ENCODE measurements at places on chromosomes 12 and 14.

GRCh38 chr14:32327255-32327961, 1.7 kb upstream of the AKAP6 start:
- DNase-seq: no peak

DNA sequence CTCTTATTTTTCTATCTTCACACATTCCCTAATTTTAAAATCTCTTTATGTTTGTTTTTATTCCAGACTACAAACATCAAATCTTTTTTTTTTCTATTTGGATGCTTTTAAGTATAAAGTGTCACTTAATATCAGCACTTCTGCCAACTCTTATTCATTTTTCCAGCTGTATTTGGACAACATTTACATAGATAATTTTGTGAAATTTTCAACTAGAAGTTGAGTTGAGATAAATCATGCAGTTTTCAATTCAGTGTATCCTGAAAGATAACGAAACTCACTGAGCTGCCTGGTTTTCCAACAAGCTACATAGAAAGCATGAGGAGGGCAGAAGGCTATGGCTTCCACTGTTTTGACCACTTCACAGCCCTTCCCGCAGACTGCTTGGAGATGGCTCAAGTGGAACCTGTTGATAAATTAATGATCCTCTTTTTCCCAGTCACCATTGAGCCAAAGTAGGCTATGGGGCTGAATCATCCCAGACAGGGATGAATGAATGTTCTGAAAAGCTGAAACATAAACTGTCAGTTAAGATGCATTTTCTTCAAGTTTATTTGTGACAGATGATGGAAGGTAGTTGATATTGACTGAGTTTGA, 213.9 kb downstream of the RAD51B start:
- no peak for DNase-seq

DNA sequence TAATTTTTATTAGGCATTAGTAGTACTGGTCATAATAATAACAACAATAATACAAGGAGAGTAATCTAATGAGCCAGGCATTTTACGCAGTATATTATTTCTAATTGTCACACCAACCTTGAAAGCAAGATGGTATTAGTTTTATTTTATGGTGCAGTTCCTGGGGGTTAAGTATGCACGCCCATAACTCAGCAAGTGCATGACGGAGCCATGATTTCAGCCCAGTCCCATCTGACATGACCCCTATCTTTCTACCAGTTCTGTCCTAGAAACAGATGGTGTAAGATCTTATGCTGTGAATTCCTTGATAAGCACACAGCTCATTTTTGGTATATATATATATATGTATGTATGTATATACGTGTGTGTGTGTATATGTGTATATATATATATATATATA, 106.0 kb downstream of the AEBP2 start:
- no peak for DNase-seq

- no peak for DNase-seq
Measured at GRCh38 chr14:34003691-34004090, 52.8 kb upstream of the EGLN3 start.

- no peak for DNase-seq
Measured at GRCh38 chr12:43361031-43361710, 190.8 kb downstream of the ADAMTS20 start.

DNA sequence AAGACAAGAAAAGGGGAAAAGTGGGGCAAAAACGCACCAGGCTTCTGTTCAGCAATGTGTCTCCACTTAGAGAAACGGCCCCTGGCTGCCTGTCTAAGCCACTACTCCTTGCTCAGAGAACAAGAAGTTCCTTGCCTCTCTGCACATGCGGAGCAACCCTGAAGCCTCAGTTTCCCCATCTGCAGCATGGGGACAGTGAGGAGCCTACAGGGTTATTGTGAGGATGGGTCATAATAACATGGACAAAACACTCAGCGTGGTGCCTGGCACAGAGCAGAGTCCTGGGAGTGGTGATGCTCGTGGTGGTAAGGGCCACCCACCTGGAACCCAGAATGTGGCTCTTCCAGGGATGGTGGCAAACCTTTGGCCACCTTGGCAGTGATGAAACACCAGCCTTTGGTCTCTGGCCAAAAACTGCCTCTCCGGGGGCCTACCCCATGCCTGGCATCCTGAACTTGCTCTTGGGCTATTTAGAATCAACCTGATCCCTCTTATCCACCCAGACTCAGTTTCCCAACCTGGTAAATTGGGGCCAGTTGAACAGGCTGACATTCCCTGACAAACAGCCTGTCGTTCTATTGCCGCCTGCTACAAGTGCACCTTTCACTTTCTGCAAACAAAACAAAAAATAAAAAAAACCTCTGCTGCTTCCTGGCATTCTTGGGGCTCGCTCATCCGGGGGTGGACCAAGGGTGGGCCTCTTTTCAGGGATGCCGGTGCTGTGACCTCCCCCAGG, 56.5 kb upstream of the DLK1 start:
- no peak for DNase-seq

DNA sequence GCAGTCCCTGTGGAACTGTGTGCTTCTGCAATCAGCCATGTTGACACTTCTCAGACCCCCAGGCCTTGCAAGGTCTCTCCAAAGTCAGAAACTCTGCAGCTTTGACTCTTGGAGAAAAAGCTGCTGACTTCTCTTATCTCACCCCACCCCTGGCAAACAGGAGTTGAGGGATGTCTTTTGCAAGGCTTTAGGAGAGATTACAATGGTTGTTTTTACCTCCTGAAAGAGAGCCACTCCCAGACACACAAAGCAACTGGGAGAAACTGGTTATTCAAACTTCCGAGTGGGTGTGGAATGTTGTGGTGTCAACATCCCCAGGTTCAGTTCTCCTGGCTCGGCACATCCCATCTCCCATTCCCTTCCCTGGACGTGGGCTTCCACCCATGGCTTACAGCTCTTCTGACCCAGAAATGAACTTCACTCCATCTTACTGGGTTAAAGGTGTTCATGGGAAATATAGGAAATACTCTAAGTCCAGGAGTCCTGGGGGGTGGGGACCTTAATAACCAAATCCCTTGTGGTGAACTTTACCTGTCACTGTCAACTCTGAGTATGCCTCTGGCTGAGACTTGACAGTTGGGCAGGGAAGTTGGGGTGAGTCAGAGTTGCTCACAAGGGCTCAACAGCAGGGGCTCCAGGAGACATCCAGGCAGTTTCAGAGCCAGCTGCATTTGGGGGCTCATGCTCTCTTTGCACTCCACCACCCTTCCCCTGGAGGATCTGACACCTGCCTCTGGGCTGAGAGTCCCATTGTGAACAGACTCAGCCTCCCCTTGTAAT, 41.9 kb downstream of the CCDC177 start:
- DNase-seq: no peak

GRCh38 chr14:51674294-51675002, 22.7 kb downstream of the FRMD6 start:
- no peak for DNase-seq

- no peak for DNase-seq
Measured at GRCh38 chr14:97298736-97299135, 501.6 kb downstream of the VRK1 start.

DNA sequence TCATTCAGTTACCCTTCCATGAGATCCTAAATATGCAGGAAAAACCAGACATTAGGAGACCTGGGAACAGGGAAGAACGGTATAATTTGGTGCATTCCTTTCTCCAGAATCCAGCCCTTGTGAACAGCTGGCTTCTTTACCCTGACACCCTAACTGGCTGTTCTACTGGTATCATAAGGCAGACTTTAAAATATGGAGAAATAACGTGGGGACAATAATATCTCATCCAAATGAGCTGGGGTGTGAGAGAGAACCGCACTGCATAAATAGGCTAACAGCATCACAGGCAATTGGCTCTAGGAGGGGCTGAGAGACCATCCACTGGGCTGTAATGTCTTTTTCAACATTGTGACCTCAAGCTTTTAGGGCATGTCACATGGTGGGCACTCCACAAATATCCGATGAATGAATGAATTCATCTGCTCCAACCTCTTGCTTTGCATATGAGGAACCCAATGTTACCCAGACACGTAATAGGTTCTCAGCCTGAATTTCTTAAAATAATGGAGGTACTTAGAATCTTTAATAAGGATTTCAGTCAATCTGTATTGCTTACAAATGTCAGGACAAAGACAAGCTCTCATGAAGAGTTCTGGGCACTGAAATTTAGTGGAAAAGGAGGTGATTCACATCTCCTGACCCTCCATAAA, 157.9 kb downstream of the SAMD4A start:
- no peak for DNase-seq

DNA sequence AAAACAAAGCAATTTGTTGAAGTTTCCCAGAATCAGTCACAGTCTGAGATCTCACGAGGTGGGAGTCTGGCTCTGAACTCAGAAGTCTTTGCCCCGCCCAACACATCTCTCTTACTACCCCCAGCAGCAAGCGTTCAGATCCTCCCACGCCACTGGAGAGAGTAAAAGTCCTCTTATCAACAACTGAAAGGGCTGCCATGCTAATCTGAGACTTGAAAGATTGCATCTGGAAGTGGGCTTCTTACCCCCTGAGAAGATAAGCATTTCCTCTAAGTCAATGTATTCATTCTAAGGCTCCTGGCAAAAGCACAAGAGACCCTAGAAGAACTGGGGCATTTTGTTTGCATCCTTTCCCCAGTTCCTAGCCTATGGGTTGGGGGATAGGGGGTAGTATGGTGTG, 34.1 kb upstream of the STON2 start:
- DNase-seq: no peak

DNA sequence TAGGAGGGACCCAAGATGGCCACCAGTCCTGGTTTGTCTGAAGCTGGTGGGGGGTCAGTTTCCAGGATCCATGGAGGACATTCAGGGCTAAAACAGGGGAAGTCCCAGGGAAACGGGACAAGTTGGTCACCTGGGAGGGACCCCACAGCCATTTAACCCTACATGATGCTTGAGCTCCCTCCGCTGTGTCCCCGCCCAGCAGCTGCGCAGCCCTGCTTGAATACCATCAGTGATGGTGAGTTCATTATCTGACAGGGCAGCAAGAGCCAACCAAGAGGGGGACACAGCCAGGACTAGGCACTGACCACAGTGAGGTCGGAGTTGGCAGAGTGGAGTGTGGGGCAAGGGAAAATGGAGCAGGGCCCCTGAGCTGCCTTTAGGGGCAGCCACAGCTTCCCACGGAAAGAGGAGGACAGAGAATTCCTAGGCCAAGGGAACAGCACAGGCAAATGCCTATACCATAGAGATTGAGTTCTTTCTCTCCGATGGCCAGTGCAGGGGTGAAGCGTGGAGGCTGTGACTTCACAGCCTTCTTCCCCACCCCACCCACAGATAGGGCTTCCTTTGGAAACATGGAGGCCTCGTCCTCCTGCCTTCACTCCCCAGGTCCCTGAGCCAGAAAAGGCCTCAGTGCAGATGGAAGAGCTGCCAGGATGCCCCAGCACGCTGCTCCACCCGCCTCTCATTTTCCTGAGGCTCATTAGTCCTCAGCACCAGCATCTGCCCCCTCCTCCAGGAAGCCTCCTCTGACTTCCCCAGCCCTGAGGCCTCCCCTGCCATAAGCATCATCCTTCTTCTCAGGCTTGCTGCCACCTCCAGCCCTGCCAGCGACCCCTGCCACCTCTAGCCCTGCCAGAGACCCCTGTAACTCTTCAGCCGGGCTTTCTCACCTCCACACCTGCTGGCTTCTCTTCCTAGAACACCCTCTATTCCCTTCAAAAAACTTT, 51.4 kb downstream of the CYP46A1 start:
- no peak for DNase-seq

GRCh38 chr12:94790825-94791224, 140.5 kb upstream of the TMCC3 start:
- no peak for DNase-seq

DNA sequence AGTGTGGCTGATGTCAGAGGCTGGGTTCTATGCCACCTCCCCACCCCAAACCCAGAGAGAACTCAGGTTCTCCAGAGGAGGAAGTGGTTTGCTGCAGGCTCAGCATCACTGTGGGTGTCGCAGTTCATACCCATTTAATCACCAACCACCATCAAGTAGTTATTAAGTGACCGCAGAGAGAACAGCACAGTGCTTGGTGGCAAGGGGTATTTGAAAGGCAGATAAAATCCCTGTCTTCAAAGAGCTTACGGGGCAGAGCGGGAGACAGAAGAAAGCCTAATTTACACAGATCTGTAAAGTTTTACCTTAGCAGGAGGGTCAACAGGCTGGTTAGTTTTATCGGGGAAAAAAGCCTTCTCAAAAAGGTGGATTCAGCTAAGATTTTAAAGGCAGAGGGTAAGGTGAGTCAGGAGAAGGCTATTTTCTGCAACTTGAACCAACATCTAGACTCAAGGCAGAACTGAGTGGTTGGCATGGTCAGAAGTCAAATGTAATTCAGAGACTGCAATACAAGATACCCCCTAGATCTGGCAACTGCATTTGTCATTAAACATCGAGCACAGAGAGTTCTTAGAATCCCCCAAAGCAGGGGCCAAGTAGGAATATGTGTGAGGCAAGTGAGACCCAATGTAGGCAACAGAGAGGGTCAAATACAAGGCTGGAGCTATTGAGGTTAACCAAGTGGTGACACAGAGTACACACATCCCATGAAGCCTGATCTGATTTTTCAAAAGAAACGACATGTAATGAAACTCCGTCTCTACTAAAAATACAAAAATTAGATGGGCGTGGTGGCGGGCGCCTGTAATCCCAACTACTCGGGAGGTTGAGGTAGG, 13.2 kb downstream of the PXN start:
- DNase-seq: no peak

DNA sequence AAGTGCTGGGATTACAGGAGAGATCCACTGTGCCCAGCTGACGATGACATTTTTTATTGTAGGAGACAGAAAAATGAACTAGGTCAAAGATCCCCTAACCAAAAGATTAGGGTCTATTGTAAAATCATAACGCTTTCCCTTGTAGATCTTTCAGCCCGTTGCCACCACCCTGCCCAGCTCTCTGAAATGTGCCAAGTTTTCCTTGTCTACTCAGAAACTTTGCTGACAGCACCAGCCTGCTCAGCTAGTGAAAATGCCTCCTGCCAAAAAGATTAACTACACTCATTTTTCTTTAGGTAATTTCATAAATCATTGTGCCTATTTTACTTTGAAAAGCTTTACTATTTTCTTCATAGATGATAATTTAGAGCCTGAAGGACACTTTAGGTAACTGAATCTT, 28.2 kb upstream of the RASSF3 start:
- DNase-seq: no peak

- DNase-seq: no peak
Measured at GRCh38 chr14:105161309-105161708, 7.3 kb downstream of the JAG2 start.

DNA sequence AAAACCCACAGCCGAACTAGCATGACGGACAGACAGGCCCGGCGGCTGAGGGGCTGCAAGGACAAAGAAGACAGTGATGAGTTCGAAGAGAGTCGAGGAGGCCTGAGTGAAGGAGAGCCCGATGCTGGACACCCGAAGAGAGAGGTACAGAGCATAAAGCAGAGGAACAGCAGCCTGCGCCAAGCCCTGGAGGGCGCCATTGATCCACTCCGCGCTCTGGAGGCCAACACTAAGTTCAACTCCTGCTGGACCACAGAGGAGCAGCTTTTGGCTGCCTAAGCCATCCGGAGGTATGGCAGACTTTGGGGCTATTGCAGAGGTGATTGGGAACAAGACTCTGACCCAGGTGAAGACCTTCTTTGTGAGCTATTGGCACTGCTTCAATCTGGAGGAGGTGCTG, 7.8 kb upstream of the PLXNC1 start:
- peak; percentile 30 for DNase-seq
